ENCODE measurements at places on chromosomes 5 and 9.

DNA sequence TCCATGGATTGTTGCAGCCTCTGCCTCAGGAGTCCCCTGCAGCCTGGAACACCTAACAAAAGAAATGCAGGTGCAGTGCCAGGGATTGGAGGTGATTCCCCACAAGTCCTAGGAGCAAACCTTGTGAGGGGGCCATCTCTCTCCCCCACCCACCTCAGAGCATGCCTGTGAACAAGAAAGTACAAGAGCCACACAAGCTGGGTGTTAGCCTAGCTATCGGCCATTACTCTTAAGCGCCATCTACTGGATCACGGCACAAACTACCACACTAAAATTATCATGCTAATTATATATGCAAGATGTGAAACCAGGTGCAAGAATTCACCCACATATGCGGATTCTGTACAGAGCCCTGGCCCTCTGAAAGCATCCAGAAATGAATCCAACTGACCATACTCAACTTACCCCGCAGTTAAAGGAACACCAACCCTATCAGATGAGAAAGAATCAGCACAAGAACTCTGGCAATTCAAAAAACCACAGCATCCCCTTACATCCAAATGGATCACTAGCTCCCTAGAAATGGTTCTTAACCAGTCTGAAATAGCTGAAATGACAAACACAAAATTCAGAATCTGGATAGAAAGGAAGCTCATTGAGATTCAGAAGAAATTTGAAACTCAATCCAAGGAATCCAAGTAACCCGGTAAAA is 16.5 kb upstream of the PRSS3 start:
- no peak for DNase-seq

- DNase-seq, result no peak
These were observed 178.5 kb downstream of the OLFM1 start for GRCh38 chr9:135265931-135266330.

DNA sequence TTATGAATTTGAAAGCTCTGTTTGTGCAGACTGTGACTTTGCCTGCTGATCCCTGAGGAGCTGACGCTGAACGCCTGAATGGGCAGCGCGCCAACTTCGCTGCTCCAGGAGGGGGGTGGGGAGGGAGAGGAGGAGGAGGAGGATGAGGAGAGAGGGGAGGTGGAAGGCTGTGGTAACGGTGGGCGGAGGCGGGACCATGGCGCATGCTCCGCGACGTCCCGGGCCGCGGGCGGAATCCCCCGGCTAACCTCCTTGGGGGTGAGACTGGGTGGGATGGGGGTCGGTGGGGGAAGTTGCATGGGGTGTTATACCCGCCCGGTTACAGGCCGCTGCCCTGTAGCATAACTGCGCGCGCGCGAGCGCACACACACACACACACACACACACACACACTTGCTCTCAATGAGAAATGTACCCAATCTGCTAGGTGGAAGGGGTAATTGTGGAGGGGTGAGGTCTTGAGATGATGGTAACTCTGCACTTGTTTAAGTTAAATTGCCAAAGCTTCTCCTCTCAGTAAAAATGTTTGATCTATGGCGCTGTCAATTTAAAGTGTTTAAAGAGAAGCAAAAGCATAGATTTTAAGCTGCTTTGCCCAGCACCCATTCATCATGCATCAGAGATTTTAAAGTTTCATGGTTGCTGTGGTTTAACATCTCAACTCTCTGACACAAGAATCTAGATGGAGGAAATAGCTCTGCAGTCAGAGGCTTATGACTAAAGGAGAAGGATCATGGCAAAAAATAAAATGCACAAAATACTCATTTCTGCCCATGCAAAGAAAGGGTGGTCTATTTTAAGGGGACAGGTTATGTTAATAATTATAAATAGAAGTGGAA is 76.6 kb upstream of the TBCA start:
- peak; percentile 77 for DNase-seq

- DNase-seq, result no peak
These were observed 221.5 kb upstream of the PANK3 start for GRCh38 chr5:168800701-168801100.

DNA sequence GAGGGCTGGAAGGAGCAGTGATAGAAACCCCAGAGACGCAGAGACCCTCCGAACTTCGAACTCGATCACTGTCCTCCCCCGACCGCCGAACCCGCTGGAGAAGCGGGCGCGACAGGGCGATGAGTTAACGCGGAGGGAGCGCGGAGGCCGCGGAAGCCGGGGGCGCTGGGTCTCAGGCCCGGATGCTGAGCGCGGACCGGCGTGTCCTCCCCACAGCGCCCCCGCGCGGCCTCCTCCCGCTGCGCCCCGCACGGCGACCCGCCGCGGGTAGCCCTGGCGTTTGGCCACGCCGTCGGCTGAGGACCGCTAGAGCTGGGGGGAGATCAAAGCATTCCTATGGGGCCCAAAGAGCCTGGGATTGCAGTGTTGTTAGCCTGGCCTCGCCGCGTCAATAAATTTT is 7.7 kb upstream of the DMRT2 start:
- no peak for DNase-seq

DNA sequence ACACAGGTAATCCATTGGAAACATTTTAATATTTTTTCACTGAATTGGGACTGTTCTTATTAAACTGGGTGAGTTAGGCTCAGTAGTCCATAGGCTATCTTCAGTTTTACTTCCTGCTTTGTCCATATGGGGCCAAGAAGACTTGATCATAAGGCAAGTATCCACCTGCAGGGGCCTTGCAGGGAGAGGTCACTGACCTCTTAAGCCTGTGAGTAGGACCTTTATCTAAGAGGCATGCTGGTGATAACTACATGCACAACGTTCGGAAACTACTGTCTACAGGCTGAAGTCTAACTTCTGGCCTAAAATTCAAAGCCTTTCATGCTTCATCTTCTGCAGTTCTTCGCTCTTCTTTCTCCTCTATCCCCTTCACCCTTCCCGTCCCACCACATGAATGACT is 60.1 kb upstream of the GRHPR start:
- DNase-seq, result no peak

- no peak for DNase-seq
These were observed 22.6 kb downstream of the STXBP1 start for GRCh38 chr9:127634698-127635097.

DNA sequence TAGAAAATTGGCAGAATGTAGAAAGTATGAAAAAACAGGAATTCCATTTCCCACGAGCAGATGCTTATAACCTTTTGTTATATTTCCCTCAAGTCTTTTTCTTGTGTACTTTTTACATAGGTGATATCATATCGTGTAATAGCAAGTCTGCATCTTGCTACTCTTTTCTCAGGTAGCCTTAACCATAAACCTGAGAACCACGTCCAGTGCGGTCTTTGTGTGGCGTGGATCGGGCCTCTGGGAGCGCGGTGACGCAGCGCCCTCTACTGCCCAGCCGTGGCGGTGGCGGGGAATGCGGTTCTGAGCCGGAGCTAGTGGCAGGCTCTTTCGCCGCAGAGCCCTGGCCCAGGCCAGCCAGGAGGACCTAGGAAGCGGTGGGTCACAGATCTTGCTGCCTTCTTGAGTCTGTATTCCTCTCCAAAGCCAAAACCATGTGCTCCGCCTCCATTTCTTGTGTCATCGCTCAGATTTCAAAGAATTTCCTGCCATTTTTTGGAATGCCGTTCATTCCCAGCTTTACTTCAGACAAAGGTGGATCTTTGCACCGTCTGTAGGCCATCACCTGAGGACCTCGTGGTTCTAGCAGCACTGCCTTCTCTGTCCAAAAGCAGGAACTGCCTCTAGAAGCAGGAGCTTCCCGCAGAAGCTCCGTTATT is 71.9 kb downstream of the MVB12B start:
- peak; percentile 86 for DNase-seq

DNA sequence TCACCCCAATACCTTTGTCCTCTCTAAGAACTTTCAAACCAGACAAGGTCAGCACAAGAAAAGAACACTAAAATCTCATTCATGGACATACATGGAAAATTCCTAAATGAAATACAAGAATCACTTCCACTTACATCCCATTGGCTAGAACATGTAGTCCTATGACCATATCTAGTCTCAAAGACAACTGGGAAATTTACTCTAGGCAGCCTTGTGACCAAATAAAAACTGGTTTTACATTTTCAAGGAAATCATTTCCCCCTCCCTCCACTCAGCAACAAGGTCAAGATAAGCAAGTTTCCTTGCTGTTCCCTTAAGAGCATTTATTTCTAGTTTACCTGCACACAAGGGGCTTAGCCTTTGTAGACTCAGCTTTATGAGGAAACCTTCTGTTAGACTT is 20.3 kb upstream of the SERINC5 start:
- no peak for DNase-seq

- DNase-seq, result no peak
These were observed 48.2 kb downstream of the P4HA2 start for GRCh38 chr5:132179405-132179804.

DNA sequence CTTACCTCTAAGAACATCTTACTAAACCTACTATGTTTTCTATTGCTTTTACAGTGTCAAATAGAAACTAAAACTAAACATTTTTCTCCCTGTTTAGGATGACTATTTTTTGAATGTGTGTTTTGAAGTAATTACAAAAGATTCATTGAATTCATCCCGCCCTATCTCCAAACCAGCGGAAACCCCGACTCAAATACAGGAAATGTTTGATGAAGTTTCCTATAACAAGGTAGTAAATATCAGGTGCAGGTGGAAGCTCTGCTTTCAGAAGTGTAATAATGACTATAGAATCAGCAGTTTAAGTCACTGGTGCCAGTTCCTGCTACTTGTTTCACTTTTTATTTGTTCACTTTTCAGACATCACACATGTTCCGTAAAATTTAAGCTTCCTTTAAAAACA is 20.0 kb downstream of the ERAP2 start:
- DNase-seq, result no peak

- DNase-seq, result no peak
These were observed 460.7 kb upstream of the MEF2C start for GRCh38 chr5:89343666-89344065.

DNA sequence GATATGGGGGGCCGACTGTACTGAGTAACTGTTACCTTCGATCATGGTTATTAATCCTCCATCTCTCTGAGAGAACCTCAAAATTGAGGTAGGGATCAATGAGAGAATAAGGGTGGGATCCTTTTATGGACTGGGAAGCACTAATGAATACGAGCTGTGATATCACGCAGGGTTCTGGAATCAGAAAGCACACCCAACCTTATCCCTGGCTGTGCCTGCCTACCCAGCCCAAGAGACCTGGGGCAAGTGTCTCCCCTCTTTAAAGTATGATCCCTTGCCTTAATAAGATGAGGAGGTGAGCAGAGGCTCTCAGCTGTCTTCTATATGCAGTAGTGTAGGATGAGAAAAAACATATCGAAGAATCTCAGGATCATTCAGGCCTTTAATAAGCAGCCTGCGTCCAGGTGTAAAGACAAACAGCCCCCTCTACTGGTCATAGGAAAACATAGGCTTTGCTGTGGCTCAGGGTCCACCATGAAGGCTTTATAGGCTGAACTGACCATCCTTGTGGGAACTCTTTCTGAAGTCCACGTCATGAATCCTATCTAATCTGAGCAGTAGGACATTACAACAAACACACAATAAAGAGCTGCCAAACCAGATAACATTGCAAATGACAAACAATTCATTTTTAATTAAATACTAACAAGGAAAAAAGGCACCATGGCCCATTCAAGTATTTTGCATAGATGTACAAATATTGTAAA is 16.8 kb downstream of the NIPAL4 start:
- peak; percentile 67 for DNase-seq

Measured in sigmoid colon (tissue), 7 donors.